ENCODE measurements at places on chromosomes 12 and 14.

- DNase-seq: no peak
Measured at GRCh38 chr12:92312463-92312964, 166.9 kb upstream of the BTG1 start.

DNA sequence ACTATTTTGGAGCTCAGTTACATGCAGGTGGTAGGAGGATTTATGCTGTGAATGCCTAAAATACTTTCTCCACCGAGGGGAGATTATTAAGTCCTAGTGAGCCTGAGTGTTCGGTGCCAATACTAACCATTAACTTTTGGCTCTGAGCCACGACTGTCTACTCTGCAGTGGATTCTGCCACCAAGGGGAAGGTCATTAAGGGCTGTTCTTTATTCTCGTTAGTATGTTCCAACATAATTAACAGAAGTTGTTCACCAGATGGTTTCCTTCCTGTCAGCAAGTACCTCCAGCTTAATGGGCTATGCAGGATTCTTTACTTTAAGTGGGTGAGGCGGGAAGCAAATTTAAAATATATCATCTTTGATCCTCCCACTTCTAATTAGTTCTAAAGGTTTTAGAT lies 326.3 kb downstream of the BMP4 start:
- no peak for DNase-seq

DNA sequence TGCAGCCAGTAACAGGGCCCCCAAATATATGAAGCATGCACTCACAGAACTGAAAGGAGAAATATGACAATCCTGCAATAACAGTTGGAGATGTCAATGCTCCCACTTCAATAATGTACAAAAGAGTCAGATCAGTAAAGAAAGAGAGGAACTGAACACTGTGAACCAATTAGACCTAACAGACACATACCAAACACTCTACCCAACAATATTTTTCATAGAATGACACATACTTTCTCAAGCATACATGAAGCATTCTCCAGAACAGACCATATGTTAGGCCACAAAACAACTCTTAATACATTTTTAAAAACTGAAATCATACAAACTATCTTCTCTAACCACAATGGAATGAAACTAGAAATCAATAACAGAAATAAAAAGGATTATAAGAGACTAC lies 80.2 kb downstream of the ELK3 start:
- DNase-seq: no peak

- no peak for DNase-seq
Measured at GRCh38 chr14:30710876-30711275, 88.8 kb downstream of the SCFD1 start.

- DNase-seq: no peak
Measured at GRCh38 chr12:1760566-1761382, 59.6 kb upstream of the LRTM2 start.

- no peak for DNase-seq
Measured at GRCh38 chr14:75013290-75013689, 10.6 kb downstream of the EIF2B2 start.

DNA sequence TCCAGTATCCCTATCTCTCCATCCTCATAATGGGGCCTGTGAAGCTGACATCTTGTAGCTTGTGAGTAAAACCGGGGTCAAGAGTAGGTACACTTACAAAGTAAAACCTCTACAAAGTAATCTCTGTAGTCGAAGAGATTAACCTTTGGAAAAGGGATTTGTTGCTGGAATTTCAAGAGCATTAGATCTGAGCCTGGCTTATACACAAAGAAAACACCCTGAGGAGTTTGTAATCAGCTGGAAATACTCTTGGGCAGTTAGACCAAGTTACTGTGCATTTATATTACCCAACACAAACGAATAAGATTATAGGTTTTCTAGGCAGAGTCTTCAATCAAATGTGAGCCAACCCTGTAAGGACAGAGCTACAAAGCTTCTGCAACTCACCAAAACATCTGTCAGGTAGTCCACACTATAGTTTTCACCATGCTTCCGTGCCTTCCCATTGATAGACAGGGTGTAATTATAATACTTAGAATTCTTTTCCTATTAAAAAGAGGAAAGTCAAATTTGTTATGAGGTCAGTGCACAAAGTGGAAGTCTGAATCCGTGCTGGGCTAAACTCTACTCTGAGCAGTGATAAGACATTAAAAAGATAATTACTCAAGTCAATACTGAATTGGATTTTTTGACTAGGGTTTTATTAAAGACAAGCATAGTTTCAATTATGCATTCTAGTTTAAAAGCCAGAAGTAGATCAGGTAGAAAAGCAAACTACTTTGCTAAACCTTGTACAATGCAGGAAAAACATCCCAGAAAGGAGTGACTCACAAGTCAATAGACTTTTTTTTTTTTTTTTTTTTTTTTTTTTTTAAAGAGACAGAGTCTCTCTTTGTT lies 14.6 kb downstream of the GNS start:
- no peak for DNase-seq

DNA sequence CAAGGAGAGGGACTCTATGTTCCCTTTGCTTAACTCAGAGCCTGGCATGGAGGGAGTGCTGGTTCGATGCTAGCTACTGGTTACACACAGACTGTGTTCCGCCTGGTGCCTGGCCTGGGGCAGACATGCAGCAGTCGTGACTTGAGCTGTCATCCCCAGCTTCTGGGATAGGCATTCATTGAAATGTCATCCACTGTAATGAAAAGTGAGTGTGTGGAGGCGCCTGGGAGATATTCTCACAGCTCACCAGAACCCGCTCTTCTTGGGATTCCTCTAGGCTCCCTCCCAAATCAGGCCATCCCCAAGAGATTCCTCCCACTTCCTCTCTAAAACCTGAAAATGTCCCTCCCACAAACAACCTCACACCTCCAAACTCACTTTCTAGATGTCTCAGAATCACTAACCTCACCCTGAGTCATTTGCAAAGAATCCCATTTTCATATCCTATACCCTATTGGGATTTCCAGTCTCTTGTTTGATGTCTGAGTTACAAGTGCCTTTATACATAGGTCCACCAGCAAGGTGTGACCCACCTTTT lies 82.8 kb downstream of the CRACR2A start:
- no peak for DNase-seq

GRCh38 chr12:131174901-131175300 lies 221.2 kb downstream of the ADGRD1 start:
- DNase-seq: no peak

- no peak for DNase-seq
Measured at GRCh38 chr14:78081245-78081644, 88.9 kb upstream of the NRXN3 start.

DNA sequence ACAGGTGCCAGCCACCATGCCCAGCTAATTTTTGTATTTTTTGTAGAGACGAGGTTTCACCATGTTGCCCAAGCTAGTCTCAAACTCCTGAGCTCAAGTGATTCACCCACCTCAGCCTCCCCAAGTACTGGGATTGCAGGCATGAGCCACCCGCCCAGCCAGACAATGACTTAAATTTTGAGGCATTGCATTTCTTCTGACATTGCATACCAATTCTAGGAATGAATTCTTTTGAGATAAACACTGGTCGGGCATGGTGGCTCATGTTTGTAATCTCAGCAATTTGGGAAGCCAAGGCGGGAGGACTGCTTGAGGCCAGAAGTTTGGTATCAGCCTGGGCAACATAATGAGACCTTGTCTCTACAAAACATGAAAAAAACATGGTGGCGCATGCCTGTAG lies 2.5 kb upstream of the CELA1 start:
- DNase-seq: no peak

- DNase-seq: no peak
Measured at GRCh38 chr12:19997656-19998400, 370.5 kb upstream of the PDE3A start.

- DNase-seq: no peak
Measured at GRCh38 chr12:22855456-22855855, 230.5 kb downstream of the ETNK1 start.

- no peak for DNase-seq
Measured at GRCh38 chr12:131499160-131499863, 211.6 kb upstream of the SFSWAP start.

DNA sequence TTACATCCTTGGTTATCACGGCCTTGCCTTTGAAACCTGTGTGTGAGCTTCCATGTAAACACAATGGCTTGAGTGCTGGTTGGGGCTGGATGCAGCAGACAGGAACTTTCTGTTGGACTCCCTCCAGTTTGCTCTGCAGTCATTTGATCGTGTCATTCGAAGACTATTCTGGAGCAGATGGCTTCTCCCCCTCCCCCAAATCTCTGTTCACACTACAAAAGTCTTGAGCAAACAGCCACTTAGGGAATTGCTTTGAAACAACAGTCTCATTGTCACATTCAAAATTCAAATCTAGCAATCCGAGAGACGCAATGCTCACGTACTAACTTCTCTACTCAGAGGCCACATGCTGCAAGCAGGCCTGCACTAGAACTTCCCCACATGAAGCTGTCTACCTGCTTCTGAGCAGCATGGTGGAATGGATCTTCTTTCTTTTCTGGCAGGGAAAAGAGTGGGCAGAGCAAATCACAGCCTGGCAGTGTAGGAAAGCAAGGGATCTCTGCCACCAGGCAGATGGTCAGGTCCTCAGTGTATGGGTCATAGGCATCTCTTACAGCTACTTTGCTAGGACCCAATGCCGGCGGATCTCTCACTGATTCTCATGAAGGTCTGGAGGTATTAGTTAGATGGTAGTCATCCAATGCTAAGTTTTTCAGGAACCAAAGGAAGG lies 214.2 kb downstream of the PPM1H start:
- no peak for DNase-seq

GRCh38 chr12:103737881-103738280 lies 103.2 kb downstream of the NT5DC3 start:
- DNase-seq: no peak

DNA sequence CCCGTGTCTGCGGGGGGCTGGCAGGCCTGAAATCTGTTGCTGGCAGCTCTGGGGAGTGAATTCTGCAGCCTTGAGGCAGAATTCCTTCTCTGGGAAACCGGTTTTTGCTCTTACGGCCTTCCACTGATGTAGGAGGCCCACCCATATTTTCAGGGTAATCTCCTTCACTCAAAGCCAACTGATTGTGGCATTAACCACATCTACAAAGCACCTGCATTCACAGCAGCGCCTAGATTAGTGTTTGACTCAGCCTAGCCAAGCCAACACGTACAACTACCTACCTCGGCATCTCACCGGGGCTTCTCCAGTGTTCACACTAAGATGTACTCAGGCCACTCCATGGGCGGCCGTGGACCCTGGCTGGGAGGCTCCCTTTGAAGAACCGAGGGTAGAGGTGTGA lies 15.8 kb downstream of the C12orf43 start:
- no peak for DNase-seq

DNA sequence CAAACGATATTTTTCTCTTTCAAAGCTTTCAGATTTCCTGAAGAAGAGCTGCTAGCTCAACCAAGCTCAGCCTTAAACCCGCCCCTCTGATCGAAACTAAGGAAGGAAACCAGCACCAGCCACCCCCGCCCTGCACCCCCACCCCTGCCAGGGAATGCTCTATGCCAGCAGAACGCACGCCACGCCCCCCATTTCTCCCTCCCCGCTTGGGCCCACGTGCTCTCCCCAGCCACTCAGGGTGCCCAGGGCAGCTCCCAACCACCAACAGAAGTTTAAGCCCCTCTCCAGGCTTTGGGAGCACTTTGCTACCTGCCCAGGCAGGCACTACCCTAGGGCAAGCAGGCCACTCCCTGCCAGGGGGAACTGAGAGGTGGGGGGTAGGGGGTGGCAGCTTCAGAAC lies 18.8 kb upstream of the KRT78 start:
- DNase-seq: peak; percentile 27

GRCh38 chr12:92272061-92272964 lies 126.7 kb upstream of the BTG1 start:
- no peak for DNase-seq

DNA sequence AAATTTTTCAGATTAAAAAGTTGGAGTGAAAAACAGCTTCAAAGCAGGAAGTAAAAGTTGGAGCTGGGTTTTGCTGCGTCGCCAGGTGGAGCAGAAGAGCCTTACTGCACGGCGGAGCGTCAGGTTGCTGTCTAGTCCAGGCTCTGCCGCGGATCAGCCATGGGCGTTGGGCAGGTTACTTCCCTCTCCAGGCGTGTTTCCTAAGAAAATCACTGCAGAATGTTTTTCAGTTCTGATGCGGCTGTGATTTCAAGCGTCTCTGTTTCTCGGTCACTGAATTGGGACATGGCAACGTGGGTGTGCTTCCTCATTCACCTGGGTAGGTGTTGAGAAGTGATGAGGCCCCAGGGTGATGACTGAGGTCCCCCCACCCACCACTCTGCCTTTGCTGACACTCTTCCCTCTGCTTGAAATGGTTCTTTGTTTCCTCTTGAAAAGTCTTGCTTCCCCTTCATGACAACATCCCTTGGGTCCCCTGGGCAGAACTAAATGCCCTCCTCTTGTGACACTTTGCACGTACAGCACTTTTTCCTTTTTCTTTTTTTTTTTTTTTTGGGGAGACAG lies 7.6 kb downstream of the EVL start:
- no peak for DNase-seq

DNA sequence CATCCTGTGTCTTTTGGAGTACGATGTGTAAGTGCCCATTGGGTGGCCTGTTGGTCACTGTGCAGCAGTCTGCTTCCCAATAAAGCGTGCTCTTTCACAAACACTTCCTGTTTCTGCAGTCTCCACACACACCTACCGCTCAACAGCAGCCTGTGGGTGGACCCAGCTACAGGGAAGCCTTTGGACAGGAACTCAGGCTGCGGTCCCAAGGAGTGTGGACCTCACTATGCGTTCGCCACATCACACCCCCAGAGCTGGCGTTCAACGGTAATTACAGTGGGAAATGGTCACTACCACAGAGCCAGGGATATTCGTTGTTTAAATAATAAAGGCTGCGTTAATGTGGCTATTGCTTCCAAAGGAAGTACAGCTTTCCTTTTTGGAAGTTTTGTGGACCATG lies 16.2 kb downstream of the PSMC1 start:
- no peak for DNase-seq

DNA sequence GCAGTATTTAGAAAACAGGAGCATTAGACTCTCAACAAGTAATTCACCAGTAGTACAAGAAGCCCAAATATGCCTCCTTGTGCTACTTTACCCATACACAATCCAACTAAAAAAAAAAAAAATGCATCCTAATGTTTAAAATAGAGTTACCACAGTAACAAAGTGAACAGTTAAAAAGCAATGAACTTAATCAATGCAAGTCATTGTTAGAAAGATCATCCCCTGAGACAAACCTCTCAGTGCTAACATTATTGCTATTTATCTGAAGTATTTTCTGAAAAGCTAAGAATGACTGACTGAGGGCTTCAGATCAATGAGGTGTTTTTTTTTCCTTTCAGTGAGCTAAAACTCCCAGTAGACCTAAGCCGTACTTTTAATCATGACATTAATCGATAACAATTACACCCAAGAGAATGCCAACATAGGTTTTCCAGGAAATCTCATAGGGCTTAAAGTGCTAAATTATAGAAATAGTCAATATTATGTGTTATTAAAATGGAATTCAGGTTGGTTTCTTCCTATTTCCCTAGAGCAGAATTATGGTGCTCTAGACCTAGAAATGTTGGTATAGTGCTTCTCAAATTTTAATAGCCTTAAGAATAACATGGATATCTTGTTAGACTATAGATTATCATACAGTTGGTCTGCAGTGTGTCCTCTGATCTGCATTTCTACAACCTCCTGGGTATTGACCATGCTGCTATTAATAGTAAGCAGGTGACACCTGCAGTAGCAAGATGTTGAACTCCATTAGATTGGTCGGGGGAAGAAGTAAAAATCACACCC lies 123.0 kb downstream of the PRKD1 start:
- no peak for DNase-seq

Data from stimulated activated CD4-positive, alpha-beta T cell treated with anti-CD3 and anti-CD28 coated beads, TNF-alpha, amount 100 ng/mL, for 1 hour (primary cell).